ENCODE measurements at places on chromosomes 5 and 9.

DNA sequence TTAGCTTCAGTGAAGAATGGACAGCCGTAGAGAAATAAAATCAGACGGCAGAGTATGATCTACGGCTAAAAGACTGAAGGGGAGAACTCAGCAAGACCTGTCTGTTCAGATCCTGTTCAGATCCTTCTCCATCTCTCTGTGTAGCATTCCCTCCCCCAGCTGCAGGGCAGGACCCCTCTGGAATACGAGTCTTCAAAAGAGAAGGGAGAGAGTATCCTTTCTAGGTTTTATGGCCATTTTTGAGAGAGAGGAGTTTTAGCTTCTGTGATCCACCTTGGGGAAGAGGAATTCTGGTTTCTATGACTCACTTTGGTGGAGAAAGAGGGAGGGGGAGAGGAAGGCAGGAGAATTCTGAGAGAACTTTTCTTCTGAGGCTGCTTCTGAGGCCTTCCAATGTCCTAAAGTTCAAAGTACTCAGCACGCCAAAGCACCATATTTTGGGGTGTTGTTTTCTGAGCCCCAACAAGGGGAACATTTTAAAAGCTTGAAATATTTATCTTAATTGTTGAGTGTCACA lies 194.4 kb upstream of the TLE4 start:
- DNase-seq, result no peak

- no peak for DNase-seq
These were observed 170.6 kb downstream of the RAB3C start for GRCh38 chr5:58753446-58753845.

DNA sequence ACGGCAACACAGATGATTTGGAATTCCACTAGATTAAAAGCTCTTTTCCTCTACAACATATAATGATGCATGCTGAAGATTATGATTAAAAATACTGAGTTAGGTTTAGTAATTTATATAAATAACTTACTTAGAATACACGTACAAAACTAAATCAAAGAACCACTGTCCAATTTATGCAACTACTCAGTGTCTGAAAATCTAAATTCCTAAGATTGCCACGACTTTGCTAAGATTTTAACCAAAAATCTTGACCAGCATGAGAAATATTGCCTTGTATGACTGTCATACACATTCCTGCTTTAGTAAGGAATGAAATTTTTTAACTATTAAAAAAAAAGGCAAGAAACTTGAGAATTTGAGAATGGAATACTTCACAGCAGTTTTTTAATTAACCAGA lies 292.4 kb downstream of the ZNF608 start:
- DNase-seq, result no peak

DNA sequence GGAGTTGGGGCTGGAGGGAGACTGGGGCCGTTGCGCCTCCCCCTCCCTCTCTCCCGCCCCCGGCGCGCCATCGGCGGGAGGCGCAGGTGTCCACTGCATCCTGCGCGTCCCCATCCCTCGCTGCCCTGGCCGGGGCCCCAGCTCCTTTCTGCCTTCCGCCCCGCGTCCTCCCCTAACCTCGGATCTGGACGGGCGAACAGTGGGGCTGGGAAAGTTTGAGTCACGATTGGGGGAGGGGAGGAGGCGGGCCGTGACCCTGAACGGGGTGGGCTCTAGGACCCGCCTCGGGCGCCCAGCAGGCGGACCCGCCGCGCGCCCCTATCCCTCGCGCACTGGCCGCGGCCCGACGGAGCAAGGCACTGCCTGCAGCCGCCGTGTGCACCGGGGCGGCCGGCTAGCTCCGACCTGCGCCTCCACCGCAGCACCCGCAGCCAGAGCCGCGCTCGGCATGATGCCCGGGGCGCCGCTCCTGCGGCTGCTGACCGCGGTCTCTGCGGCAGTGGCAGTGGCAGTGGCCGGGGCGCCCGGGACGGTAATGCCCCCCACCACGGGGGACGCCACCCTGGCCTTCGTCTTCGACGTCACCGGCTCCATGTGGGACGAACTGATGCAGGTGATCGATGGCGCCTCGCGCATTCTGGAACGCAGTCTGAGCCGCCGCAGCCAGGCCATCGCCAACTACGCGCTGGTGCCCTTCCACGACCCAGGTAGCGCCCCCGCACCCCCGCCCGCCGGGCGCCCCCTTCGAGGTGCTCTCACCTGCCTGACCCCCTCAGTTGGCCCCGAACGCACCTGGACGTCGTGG lies at the start of gene HMCN2:
Gene HMCN2, plus strand, starts transcription at position 330 of the 805 bp plus-strand sequence. Its CDS starts 119 bp downstream, at position 449.
- no peak for DNase-seq

All from GM12891 (cell line).